ENCODE measurements at places on chromosomes 5 and 9.

- no peak for DNase-seq
Observed at GRCh38 chr5:159456722-159457465, 126.6 kb upstream of the IL12B start.

DNA sequence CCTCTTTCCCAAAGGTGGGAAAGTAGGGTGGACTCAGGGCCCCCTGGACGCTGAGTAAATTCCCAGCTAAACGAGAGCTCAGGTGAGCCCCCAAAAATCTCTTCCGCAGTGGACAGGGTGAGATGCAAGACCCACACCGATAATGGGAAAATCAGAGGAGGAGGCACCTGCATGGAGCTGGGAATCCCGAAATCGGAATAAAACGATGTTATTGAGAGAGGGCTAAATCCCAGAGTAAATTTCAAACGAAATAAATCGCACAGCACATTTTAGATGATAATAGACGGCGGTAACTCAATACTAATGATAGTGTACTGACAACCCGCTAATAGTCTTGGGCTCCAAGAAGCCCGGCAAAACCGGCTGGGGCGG is 3.0 kb upstream of the BARHL1 start:
- no peak for DNase-seq

GRCh38 chr5:177232761-177233160 is 70.8 kb downstream of the RAB24 start:
- DNase-seq, result no peak

GRCh38 chr9:95077766-95078370 is 239.6 kb downstream of the FANCC start:
- DNase-seq, result no peak

DNA sequence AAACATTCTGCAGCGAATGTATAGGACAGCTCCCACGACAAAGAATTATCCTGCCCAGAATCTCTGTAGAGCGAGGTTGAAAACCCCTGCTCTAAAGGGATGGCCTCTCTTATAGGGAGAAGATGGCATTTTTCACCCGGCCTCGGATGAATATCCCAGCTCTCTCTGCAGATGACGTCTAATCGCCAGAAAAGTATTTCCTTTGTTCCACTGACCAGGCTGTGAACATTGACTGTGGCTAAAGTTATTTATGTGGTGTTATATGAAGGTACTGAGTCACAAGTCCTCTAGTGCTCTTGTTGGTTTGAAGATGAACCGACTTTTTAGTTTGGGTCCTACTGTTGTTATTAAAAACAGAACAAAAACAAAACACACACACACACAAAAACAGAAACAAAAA is 17.4 kb upstream of the RARS1 start:
- no peak for DNase-seq

DNA sequence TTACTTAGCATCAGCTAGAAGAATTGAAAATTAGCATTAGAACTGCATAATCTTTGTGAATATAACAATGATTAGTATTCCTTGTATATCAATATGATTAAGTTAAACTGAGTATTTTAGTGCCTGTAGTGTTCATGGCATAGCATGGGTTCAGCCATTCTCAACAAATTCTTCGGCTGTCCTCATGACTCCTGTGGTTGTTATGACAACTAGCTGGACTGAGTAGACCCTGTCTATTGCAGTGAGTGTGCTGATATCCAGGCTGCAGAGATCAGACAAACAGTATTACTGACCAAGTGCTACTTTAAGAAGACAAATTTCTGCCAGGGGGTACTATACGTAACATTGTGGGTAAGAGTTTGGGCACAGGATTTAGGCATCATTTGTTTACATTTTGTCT is 125.9 kb downstream of the NUDT12 start:
- no peak for DNase-seq

- DNase-seq, result no peak
Observed at GRCh38 chr5:68285851-68286611, 70.5 kb downstream of the PIK3R1 start.

DNA sequence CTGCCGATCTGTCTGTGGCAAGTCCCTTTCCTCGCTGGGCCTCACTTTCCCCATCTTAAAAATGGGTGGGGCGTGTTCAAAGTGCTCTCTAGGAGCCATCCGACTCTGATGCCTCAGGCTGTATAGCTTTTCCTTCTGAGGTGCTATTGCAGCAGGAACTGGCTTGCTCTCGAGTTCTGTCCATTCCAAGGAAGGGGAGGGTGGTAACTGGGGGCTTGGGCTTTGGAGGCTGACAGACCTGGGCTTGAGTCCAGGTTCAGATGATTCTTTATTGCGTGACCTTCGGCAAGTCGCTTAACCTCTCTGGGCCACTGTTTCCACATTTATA is 139.5 kb downstream of the RGS3 start:
- no peak for DNase-seq

DNA sequence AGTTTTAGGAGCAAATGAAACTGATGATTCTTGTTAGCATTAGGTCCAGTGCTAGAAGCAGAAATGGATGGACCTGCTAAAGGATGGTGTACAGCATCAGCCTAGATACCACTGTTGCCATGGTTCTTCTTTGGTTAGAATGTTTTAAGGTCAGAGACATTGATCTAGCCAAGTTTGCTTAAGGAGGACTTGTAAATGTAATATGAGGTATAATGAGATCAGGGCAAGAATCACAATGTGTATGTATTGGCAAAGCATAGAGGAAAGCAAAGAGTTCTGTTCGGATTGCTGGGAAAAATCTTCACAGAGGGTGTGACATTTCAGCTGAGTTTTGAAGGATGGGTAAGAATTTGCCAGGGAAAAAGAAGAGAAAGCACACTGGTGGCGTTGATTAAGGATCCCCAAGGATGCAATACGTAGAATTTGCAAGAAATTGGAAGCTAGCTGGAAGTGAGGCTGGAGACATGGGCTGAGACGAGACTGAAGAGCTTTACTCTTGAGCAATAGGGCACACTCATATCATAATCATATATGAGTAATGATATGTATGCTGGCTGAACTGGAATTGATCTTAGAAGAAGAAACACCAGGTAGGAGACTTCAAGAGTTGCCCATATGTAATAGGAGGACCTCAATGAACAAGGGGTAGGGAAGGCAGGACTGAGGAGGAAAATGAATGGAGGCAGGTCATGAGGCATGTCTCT is 102.0 kb downstream of the ZNF462 start:
- no peak for DNase-seq

DNA sequence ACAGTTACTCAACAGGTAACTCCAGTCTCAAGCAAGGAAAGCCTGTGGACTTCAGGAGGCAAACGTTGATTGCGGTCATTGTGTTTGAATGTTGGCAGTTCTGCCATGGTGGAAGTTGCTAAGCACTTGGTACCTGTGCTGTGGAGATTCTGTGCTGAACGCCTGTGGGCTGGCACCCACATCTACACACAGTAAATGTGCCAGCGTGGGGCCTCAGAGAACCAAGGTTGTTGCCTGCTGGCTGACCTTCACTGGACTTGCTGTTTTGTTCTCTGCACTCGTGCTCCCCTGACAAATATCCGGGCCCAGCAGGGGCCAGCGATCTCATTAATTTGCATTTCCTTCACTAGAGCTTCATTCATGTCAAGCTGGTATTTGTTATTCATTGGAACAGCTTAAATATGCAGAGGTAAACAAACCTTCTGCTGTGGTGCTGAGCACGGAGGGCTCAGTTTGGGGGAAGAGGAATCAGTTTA is 141.8 kb downstream of the PRKACG start:
- DNase-seq, result no peak

DNA sequence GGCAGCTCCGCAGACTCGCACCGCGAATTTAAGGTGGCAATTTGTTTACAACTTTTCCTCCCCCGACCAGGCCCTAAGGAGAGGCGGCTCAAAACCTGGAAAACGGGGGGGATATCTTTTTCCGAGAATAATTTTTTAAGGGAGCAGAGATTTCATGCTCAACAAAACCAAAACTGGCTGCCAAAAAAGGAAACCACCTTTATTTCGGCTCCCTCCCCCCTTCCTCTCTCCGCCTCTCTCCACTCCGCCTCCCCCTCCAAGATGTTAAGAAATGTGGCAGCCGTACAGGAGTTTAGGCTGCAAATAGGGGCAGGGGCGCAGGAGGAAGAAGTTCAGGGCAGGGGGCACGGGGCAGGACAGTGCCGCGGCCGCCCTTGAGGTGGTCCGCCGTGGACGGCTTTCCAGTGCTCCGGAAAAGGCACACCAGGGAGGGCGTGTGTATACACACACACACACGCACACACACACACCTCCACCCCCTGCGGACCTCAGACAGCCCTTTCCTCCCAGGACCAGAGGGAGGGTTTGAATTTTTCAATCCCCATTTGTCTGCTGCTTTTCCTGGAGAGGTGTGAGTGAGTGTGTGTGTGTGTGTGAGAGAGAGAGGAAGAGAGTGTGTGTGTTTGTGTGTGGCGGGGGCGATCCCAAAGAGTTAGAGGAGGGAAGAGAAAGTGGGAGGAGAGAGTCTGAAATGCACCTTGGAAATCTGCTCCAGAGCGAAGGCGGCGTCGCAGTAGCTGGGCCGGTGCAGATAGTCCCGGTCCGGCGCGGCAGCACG is 9.1 kb downstream of the PTCH1 start:
- peak; percentile 18 for DNase-seq

DNA sequence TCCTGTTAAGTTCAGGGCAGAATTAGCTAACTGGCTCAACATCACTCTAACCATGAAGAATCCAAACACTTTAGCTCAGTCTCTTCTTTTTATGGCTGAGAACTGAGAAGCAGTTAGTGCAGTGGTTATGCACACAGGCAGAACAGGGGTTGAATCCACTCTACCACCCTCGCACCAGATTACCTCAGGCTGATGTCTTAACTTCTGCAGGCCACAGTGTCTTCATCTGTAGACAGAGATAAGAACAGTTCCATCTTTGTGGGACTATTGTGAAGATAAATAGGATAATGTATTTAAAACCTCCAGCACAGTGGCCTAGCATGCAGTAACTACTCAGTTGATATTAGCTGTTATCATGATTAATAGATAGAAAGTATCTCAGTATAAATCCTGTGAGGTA is 54.8 kb downstream of the FAM114A2 start:
- DNase-seq, result no peak

GRCh38 chr5:58746321-58746720 is 163.4 kb downstream of the RAB3C start:
- DNase-seq, result no peak

DNA sequence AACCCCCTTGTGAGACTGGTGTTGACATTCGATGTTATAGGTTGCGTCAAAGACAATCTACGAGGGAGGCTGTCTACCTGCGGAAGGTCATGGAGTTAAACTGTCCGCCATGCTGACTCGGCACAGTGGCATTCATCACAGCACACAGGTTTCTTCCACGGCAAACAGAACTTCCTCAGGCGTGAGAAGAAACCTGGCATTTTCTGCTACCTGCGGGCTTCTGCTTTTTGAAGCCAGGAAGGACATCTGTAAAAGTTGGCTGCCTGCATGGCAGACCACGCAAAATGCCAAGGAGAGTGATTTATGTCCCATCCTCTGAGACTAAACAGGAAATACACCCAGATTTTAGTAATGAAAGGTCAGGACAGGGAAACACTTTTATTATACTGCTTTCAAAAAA is 809.8 kb upstream of the NUDT12 start:
- no peak for DNase-seq

- DNase-seq, result no peak
Observed at GRCh38 chr9:19998153-19998552, 209.3 kb upstream of the SLC24A2 start.

DNA sequence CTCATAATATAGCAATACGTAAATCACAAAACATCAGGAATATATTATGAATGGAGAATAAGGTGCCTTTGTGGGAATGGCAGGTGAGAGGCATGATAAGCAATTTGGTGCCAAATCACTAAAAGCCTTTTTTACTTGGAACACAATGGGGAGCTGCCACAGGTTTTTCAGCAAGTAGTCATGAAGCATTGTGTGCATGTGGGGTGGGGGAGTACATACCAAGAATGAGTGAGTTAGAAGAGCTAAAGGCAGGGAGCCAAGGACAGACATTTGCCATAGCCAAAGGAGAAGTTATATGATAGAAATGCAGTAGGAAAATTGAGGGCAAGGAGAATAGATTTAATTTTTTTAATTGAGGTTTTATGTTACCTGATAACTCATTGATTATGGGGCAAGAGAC is 445.0 kb upstream of the SMC2 start:
- DNase-seq, result no peak

- no peak for DNase-seq
Observed at GRCh38 chr5:134477462-134478245, 47.8 kb upstream of the JADE2 start.

- DNase-seq, result no peak
Observed at GRCh38 chr5:154168395-154168794, 22.1 kb upstream of the GALNT10 start.

DNA sequence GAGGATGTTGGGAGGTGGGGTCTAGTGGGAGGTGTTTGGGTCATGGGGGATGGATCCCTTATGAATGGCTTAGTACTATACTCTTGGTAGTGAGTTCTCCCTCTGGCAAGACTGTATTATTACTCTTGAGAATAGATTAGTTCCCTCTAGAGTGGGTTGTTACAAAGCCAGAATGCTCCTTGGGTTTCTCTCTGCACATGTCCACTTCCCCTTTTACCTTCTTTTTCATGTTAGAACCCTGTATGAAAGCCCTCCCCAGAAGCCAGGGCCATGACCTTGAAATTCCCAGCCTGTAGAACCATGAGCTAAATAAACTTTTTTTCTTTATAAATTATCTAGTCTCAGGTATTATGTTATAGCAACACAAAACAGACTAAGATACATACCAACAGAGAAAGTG is 31.1 kb downstream of the SLC24A2 start:
- no peak for DNase-seq

DNA sequence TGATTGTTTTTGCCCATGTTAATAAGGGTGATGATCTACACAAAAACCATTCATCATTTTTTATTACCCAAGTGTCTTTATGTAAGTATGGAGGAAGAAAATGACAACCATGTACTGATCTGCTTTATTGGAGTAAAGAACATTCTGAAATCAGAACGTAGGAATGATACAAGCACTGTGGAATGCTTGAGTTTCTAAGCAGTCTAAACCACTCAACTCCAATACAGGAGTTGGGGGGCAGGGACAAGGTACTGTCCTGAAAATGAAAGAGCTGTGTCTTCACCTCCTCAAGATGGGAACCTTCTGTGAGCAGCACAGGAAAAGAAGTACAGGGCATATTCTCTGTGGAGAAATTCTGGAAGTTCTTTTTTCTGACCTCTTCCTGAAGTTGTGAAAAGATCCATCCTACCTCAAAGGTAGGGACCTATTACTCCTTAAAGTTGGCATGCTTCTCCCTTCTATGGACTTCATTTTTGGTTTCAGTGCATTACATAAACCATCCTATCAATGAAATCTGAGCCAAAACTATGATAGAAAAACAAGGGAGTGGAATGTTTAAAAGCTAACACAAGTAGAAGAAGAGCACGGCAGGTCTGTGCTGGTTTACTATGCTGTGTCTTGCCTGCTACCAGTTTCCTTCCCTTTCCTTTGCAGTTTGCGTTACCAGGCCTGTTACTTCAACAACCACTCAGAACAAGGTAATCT is 202.6 kb downstream of the SEMA5A start:
- no peak for DNase-seq

GRCh38 chr5:11467588-11467987 is 436.7 kb downstream of the CTNND2 start:
- DNase-seq, result no peak

GRCh38 chr5:54727874-54728587 is 210.5 kb downstream of the SNX18 start:
- no peak for DNase-seq

GRCh38 chr9:77807846-77808750 is 160.0 kb upstream of the GNA14 start:
- DNase-seq, result no peak

Data from AG09319 (cell line).